ENCODE measurements at places on chromosomes 6 and 20.

DNA sequence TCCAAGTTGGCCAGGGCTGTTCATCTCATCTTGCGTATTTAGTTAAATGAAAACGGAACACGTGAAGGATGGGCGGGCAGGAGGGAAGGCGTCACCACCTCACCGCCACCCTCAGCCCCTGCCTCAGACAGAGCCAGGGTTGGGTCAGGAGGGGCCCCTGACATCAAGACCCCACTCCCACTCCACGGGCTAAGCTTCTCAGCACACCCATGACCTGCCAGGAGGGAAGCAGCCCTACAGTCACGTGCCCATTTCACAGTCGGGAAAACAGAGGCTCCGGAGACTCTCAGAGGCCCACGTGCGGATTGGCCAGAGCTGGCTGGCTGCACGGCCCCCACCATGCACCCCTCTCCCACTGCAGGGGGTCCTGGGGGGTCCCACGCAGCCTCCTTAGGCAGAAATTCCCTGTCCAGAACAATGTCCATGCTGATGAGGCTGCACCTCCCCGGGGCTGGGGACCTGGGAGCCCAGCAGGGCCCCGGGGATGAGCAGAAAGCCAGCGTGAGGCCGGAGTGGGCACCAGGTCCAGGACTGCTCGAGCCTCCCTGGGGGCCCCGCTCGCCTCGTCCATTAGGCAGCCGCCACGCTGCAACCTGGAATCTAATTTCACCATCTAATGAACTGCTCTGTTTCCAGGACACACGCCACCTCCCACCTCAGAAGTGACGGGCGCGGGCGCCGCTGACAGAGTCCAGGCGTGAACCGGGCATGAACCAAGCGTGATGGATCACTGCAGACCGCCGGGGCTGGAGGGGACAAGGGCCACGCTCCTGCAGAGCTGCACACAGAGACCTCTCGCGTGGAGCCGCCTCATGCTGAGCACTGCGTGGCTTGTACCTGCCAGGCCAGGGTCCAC lies 15.8 kb downstream of the KCNQ2 start:
- DNase-seq, result no peak

DNA sequence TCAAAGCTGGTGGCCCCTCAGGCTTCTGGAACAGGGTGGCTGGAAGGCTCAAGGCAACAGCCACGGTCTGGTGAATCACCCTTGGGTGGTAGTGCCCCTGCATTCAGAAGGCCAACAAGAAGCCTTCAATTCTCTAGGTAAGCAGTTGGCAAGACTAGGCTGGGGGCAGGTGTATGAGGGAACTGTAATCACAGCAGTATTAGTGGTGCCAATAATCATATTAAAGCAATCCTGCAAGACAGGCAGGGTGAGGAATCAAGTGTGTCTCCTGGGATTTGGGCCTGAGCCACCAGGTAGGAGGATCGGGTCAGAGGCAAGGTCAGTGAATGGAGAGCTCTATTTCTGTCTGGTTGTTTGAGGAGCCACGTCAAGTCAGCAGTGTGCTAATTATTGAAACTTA lies 24.9 kb upstream of the SCUBE3 start:
- DNase-seq, result no peak

- no peak for DNase-seq
These were observed 84.4 kb downstream of the MLIP start for GRCh38 chr6:54195637-54196036.

DNA sequence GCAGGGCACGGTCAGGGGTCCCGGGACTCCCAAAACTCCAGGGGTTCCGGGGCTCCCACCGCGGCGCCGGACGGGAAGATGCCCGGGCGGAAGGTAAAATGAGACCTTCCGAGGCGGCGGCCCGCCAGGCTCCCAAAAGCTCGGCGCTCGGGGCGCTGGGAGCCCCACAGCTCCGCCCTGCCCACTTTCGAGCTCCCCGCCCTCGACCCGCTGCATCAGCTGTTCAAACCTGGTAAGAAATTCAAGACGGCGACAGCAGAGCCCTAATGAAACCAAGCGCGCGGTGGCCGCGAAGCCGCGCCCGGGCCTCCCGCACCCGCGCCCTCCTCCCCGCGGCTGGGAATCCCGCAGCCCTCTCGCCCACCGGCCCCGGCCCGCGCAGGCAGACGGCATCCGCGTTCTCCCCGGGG lies 369 bp downstream of the SLC4A11 start:
- DNase-seq, result peak; percentile 38

- DNase-seq, result peak; percentile 56
These were observed 250.8 kb upstream of the PRDM1 start for GRCh38 chr6:105835373-105835772.

- DNase-seq, result no peak
These were observed 72.1 kb downstream of the PERP start for GRCh38 chr6:138035070-138035469.

GRCh38 chr6:33429750-33430052 lies 9.8 kb downstream of the SYNGAP1 start:
- DNase-seq, result no peak

DNA sequence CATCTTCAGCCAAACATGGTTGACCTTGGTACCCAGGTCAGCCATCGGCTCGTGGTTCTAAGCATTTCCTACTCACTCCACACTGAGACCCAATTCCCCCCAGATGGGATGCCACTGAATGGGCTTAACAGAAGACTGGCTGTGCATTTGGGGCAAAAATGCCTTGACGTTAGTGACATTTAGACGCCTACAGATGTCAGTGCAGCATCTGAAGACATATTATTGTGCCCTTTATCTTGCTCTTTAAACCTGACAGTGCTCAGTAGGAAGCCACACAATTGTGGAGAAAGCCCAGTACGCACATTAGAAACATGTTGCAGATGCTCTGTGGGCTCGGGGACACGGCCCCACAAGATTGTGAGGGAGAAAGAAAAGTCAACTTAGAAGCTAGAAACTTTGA lies 414.7 kb downstream of the PTPRT start:
- DNase-seq, result no peak

- no peak for DNase-seq
These were observed 37.9 kb upstream of the CCN2 start for GRCh38 chr6:131989036-131989435.

DNA sequence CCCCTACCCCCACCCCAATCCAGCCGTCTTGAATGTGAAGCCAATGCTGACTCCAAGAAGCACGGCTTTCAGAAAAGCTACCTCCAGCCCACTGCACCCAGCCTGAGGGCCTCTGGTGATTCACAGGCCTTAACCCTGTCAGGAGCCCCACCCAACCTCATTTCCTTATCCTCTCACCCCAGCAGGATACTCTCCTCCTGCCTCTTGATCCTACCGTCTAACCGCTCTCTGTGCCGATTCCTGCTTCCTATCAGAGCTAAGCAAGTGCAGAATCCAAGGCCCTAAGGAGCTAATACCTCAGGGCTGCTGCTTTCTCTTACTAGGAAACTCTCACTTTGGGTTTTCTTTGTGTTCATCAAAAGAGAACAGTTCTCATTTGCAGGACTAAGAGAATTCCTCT lies 47.2 kb downstream of the TRERF1 start:
- DNase-seq, result no peak

DNA sequence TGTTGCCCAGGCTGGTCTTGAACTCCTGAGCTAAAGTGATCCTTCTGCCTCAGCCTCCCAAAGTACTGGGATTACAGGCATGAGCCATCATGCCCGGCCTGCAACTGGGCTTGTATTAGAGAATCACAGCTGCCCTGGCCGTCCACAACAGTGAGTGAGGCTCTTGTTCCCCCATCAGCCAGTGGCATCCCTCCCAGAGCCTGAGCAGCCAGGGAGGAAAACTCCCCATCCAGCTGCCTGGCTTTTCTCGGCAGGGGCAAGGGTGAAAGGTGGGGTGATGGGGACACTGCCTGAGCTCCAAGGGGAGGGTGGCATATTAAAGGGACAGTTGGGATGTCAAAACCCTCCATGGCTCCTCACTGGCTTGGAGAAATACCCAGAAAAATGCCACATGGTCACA lies 185.6 kb downstream of the NFATC2 start:
- no peak for DNase-seq

DNA sequence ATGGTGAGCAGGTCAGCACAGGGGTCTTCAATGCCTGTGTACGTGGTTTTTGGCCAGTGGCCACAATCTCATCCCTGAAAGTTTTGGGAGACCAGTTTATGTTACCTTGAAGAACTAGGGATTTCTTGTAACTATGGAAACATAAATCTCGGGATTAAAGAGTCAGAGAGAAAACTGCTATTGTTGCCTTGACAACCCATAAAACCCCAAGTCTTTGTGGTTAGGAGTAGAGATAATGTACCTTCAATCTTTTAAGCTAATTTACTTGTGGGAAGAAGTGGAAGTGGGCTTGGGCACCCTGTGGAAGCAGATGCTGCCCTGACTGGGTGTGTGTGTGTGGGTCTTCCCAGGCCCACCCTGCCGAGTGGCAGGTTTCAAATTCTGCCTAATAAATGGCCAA lies 46.1 kb upstream of the ZNF831 start:
- no peak for DNase-seq

DNA sequence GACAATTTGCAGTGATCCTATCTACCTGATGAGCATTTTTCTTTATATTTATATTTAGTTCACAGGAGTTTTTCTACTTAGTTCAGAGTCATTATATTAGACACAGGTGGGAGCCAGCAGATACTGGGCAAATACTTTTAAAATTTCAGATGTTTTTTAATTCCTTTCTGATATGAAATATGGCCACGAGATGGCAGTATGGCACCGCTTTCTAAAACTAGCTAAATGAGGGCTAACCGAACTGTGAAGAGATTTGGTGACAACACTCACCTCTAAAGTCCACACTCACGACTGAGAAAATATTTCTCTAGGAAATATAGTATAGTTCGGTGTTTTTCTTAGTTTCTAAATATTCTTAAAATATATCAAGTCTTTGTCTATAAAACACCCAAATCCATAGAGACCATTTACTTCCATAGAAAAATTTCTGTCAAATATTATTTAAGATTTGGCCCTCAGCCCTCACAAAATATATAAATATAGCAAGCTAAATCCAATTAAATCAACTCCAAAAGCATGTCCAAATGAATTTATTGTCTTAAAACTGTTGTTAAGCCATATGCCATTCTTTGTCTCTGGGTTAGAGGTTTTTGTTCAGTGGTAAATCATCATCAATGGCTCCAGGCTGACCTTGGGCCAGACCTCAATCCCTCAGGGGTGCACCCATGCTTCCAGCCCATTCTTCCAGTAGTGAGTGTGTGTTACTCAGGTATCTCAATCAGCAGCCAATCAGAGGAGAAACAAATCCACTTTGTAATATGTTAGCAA lies 63.6 kb downstream of the HUS1B start:
- peak; percentile 55 for DNase-seq

DNA sequence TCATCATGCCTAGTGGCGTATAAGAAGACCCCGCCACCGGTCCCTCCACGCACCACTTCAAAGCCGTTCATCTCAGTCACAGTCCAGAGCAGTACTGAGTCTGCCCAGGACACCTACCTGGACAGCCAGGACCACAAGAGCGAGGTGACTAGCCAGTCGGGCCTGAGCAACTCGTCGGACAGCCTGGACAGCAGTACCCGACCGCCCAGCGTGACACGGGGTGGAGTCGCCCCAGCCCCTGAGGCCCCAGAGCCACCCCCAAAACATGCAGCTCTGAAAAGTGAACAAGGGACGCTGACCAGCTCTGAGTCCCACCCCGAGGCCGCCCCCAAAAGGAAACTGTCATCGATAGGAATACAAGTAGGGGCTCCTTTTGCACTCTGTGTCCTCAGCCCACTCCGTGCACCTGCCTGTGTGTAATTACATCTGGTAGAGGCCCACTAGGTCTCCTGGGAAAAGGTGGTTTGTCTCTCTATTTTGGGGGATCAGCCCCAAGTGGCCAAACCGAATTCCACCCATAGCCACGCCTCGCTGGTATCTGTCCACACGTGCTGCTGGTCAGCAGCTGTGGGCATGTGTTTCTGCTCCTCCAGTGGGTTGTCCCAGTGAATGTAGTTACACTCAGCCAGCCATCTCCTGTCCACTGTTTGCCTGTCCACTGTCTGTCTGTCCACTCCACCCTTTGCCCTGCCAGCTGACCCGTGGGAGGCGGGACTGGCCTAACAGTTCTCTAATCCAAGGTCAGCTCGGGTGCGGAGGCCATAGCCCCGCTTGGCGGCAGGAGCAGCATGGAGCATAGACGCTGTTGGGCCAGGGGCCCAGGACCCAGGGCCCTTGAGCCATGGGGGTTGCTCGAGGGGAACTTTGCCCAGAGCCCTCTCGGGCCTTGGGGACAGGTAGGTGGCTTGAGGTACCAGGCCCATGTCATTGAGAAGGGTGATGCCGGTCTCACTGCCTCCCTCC lies 44.3 kb upstream of the MYL9 start:
- no peak for DNase-seq

DNA sequence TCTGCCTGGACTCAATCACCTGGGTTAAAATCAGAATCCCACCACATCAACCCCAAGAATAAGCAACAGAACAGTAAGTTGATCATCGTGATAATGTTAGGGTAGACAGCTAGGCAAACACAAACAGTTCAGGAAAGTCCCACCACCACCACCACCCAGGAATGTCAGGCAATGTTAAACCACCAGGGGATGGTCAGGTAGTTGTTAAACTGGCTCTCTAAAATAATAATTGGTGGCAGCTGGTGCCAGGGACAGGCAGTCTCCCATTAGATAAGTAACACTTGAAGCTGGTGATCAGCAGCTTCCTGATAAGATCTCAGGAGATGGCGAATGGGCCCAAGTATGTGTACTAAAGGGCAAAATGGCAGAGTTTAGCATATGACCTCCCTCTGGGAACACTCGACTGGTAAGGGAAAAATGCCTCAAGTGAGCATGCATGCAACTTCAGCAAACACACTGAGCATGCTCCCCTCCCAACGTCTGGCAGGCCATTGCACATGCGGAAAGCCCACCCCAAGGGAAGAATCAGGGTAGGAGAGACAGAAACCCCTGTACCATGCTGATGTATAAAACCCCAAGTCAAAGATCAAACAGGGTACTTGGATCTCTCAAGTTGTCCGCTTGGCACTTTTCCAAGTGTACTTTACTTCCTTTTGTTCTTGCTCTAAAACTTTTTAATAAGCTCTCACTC lies 66.6 kb downstream of the IPCEF1 start:
- DNase-seq, result no peak

GRCh38 chr6:15360300-15360699 lies 114.4 kb downstream of the JARID2 start:
- DNase-seq, result no peak

DNA sequence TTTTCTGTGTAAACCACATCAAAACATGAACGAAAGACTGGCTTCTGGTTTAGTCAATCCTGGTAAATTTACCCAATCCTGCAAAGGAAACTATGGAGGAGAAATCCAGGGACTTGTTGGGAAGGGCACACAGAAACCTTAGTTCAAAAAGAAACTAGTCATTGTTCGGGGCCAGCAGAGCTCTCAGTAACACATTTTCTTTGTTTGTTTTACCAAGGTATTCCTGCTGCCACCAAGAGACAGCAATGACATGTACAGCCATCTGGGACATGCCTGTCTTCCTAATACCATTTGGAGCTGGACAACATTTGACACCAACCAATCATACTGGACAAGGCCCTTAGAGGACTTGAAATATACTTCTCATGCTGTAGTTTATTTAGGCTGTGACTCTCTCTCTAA lies 8.3 kb downstream of the OARD1 start:
- DNase-seq, result no peak

GRCh38 chr6:20705741-20706140 lies 171.5 kb downstream of the CDKAL1 start:
- DNase-seq, result no peak

GRCh38 chr20:18986895-18987580 lies 173.5 kb downstream of the SCP2D1 start:
- DNase-seq, result no peak

GRCh38 chr6:149843051-149843633 lies 21.0 kb downstream of the LRP11 start:
- DNase-seq, result no peak

GRCh38 chr6:14072084-14072483 lies 45.5 kb upstream of the CD83 start:
- DNase-seq, result no peak

- DNase-seq, result no peak
These were observed 26.7 kb upstream of the AKIRIN2 start for GRCh38 chr6:87728706-87729105.

- DNase-seq, result no peak
These were observed 49.0 kb downstream of the PPARD start for GRCh38 chr6:35391240-35391968.

Data from endothelial cell (in vitro differentiated cells).